ENCODE measurements at places on chromosomes 4 and X.

- DNase-seq: no peak
Measured at GRCh38 chr4:4873203-4873602, 13.7 kb downstream of the MSX1 start.

DNA sequence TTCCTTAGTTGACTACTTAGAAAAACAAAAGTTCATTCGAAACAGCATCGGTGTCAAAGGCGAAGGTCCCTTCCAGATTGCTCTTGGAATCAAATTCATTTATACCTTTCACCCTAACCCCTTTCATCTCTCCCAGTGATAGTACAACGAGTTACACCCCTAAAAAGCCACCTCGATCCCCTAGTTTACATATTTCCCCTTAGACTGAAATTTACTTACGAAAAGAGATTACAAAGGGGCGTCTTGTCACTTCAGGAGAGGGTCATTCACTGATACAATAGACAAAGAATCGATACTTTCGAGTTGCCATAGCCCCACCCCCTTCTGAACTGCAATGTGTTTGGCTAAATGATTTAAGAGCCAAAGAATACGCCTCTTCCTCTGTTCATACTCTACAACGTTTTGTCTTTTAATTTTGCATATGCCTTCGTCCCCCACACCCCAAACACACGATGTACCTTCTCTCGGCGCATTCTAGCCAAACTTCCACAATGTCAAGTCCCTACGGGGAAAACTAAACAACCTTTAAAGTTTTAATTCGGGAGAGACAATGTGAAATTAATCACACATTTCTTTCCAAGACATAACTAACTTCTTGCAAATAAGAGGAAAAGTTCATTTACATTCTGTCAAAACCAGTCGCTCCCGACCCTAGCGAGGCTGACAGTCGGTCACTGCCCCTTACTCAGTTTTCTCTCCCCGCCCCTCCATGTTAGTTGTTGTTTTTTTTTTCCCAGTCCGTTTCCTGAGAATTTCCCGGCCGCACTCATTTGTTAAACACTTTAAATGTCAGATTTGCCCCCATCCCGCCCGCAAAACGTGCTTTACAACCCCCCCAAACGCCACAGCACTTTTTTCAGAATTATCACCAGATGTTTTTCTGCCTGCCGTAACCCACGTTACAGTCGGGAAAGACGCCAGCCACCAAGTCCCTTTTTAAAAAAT, 88.6 kb downstream of the HPRT1 start:
- peak; percentile 49 for DNase-seq

- DNase-seq: peak; percentile 32
Measured at GRCh38 chr4:6747294-6748051, 31.5 kb downstream of the BLOC1S4 start.

GRCh38 chr4:7792616-7793015, 147.0 kb downstream of the AFAP1 start:
- no peak for DNase-seq

- no peak for DNase-seq
Measured at GRCh38 chrX:153494541-153495361, at the start of gene BGN. TSS of gene BGN (plus strand) at chrX:153494980. CDS start at chrX:153504632, 9,652 bp downstream.

DNA sequence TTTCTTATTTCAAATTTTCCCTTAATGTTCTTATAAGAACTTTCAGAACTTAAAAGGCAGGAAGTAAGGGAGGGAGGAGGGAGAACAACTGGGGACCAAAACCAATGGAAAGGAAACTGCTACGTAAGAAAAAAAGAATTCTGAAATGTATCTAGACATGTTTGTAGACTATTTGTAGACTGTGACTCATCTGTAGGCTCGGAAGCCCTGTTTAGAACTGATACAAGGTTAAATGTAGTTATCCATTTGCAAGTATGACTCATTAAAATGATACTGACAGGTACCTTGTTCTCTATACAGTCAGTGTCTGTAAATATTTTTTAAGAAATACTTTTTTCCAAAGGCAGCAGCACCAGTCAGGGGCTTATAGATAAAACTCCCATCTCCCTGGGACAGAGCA, 202.0 kb downstream of the DHX15 start:
- DNase-seq: no peak

- no peak for DNase-seq
Measured at GRCh38 chr4:177163532-177163931, 146.1 kb upstream of the NEIL3 start.

DNA sequence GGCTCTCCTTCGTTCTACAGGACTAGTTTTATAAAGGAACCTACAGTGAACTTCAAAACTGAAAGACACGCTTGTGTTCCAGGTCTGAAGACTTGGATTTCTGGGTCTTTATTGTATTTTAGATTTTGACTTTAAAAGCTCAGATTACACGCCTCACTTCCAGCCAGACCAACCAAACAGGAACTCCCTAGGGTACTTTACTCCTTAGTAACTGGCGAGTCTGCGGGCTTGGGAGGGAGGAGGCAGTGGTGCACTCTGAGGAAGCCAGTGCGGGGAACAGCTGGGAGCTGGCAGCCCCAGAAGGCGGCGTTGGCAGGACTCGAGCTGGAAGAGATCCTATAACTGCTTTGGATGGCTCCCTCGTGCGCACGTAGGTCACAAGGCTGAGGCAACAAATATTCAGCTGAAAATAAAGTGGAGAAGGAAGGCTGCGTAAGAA, 391 bp upstream of the PHKA1 start:
- DNase-seq: peak; percentile 13

DNA sequence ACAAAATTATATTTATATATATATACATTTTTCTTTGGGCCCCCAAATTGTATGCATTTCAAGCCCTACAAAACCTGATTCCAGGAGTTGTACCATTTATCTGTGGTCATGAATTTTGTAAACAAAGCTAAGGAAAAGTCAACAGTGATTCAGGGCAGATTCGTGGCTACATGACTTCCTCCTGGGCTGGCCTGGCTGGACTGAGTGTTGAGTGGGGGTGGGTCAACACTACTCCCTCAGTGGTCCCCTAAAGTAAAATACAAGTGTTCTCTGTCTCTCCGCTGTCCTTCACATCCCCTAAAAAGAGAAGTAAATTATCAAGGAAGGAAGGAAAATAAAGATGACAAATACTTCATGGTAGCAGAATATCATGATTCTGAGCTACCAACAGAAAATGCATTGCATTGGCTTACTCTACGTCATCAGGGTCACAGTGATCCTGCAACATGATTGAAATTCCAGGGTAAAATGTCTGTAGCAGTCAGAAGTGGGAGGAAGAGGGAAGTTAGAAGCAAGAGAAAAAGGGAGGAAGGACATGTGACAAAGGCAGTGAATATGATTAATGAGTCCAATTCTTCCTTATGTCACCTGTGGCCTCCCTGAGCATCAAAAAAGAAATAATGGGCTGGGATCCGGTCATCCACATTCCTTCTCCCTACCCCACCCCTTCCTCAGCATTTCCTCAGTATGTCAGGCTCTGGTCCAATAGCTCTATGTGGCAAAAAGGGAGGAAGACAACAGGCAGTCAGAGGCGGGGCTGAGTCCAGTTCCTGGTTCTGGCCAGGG, 42.4 kb upstream of the MYOZ2 start:
- DNase-seq: no peak

DNA sequence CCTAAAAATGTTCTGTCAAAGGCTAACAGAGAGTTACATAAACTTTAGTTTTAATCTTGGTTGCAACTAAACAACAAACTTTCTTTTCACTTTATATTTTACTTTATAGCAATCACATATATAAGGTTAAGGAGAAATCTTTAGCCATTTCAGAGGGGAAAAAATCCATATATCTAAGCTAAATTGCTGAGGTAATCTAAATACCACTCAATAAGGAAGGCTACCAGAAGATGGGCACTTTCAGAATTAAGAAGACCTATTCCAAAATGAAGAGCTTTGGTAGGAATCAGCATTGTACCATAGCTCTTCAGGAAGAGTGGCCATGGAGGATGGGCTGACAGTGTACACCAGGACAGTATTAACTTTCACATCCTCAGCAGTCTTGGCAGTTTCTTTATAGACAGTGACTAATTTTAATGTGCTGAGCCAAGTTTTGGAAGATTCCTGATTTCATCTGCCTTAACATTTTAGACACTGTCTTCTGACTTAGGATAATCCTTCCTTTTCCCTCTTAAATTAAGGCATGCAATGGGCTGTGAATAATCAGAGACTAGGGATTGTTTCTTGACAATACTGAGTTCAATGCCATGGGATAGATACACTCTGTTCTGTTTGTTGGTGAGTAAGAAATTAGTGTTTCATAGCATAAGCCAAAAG, 7.1 kb downstream of the FAT4 start:
- DNase-seq: no peak

GRCh38 chr4:170589597-170590191, 499.9 kb upstream of the AADAT start:
- DNase-seq: peak; percentile 22

GRCh38 chr4:141730805-141731204, 94.4 kb downstream of the IL15 start:
- no peak for DNase-seq

DNA sequence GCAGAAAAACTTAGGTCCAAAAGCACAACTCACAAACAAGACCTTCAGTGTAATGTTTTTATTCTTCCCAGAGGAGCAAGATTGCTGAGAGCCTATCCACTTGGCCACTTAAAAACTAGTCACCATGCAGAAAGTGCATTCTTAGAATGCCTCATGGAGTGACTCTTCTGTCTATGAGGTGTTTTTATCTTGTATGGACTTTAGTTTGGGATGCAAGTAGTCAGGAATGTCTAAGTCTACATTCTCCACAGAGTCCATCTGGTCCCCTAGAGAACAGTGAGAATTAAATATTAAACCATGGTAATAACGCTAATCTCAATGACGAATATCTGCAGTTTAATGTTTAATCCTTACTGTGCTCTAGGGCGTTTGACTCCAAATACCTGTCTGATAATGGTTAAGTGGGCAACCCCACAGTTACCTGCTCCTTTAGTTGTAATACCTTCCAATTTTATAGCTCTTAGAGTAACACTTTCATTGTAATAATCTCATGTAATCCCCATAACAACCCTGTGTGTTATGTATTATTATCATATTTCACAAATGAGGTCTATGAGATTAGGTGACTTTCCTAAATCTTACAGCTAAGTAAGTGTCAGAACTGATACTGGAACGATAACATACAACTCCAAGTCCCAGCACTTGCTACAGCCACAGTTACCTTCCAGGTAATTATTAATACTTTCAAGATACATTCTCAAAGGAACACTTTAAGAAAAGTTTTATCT, 235.6 kb upstream of the JADE1 start:
- DNase-seq: no peak

- no peak for DNase-seq
Measured at GRCh38 chr4:13920901-13921300, 293.4 kb upstream of the BOD1L1 start.

DNA sequence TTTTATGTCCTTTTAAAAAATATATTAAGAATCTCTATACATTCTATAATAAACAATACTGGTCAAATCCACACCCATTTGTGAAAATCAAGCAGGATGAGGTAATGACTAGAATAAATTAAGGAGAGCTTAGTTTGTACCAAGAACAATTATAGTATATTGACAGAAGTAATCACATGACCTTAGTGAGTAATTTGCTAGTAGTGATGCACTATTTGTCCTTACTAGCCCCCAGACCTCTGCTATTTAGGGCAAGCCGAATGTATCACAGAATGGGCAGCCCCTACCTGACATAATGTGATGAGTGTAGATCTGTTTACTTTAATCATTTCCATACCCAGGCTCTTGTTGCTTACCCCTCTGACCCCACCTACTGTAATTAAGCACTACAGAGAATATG, 15.8 kb downstream of the ATP1B4 start:
- no peak for DNase-seq

- DNase-seq: no peak
Measured at GRCh38 chr4:110609044-110609750, 13.7 kb downstream of the PITX2 start.

DNA sequence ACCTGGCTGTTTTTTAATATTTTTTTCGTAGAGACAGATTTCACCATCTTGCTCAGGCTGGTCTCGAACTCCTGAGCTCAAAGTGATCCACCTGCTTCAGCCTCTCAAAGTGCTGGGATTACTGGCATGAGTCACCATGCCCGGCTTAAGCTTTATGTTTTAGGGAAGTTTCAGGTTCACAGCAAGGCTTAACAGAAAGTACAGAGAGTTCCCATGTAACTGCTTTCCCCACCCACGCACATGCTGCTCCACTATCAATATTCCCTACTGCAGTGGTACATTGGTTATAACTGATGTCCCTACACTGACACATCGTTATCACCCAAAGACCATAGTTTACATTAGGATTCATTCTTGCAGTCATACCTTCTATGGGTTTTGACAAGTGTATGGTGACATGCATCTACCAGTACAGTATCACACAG, 62.7 kb downstream of the PRPS1 start:
- no peak for DNase-seq

DNA sequence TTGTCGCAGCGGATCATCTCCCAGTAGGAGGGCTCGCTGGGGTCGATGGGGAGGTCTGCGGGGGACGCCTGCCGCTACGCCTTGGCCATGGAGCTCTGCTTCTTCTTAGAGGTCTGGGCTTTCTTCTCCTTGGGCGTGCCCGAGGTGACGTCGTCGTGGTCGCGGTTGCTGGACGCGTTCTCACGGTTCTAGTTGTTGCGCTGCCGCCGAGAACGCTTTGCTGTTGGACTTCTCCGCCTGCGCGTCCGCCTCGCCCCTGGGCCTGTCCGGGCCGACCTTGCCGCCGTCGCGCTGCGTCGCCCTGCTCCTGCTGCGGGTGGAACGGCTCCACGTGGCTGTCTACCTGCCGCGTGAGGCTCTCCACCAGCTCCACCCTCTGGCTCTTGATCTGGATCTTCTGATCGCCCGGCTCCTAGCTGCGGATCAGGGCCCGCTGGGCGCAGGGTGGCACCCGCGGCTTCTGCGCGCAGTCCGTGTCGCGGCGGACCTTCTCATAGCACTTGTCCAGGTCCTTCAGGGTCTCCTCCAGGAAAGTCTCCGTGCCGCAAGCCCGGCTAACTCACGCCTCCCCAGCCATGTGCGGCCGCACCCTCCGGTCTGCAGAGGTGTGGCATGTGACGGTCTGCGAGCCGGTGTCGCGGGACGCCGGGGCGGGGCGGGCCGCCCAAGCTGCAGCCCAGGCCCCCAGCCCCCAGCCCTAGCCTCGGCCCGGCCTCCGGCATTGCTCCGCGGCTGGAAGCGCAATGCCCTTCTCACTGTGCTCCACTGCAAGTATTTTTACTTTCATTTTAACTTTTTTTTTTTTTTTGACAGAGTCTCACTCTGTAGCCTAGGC, 40.5 kb upstream of the OGT start:
- peak; percentile 64 for DNase-seq

DNA sequence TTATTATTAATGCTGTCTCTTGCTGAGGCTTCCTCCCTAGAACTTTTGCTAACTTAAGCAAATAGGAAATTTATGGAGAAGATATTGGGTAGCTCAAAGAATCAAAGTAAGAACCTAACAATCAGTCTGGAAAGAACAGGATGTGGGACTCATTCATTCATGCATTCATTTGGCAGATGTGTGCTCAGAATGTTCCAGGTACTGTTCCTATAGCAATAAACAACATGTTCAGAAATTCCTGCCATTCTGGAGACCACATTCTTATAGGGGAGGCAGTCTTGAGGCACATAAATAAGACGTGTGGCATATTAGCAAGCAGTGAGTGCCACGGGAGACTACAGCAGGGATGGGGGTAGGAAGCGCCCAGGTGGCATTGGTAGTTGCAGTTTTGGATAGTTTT, 5.0 kb downstream of the GRK4 start:
- DNase-seq: no peak
